ENCODE measurements at places on chromosomes 11 and 22.

DNA sequence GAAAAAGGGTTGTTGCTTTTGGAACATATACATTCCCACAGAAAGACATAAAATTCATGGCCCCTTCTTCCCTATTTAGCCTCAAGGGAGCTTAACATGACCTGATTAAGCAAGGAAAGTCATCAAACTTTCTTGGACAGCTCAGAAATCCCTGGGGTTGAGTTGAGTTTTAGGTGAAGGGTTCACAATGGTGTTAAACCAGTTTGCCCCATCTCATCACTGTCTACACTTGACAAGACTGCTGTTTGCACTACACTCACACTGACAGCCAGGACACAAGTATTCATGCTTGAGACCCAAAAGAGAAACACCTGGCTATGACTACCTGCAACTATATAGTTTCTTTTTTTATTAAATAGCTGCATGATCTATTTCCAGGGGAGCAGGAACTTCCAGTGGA is 209.8 kb upstream of the TMEM45B start:
- no peak for DNase-seq

DNA sequence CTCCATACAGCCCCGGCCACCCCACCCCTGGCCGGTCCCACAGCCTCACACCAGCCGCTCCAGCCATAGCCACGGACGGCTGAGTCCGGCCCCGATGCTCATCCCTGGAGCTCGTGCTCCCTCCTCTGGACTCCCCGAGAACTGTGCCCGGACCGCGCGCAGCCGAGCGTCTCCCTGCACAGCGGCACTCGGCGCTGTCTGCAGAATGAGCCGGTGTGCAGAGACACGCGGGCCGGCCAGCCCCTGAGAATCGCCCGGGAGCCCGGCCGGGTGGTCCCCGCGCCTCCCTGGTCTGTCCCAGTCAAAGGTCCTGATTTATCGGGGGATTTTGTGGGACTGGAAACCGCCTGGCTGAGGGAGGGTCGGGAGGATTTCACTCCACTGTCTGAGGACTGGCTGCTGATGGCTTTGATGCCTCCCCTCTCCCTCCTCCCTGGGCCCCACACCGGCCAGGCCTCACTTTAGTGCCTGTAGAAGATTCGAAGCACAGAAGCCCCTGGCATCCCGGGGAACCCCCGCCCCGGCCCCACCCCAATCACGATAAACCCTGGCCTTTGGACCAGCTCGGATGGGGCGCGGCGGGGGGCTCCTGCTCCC is 102.7 kb downstream of the BRD1 start:
- no peak for DNase-seq

DNA sequence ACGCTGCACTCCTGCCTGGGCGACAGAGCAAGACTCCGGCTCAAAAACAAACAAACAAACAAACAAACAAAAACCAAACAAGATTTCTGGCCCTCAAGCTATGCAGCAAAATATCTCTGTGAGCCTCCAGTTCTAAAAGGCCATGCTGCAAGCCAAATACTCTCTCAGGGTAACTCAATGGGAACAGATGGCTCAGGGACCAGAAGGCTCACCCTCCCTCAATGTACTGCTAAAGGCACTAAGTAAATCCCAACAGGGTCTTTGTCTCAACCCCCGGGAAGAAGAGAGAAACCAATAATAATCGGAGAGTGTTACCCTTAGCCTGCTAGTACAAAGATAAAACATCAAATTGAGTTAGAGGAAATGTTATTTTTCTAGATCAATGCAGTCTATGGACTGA is 119.7 kb upstream of the ZC3H12C start:
- no peak for DNase-seq

GRCh38 chr11:77038825-77039326 is 4.7 kb downstream of the B3GNT6 start:
- DNase-seq: no peak

DNA sequence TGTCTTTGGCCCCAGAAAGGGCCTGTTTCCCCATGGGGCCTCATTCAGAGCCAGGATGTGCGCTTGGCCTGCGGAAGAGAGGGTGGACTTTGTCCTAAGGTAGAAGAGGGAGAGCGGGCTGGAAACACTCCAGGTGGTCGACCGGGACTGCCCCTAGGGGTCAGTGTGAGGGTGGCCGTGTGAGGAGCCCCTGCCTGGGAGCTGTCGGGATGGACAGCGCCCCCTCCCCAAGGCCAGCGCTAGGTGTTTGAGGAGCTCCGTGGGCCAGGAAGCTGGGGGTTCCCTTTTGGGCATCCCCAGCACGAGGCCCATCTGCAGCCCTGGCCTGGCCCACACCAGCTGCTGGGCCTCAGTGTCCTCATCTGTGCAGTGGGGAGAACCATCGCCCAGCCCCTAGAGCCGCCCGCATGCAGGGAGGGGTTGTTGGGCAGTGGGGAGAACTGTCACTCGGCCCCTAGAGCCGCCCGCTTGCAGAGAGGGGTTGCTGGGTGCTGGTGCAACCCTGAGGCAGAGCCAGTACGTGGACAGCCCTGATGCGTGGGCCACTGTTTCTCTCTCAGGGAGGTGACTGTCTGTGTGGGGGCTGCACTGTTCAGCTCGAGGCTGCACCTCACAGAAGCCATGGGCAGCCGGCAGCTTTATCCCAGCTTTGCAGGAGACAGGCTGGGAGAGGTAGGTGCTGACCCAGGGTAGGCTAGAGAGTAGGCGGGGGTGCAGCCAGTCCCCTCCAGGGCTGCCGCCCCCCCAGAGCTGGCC is 1319.9 kb downstream of the BRD1 start:
- DNase-seq: no peak

DNA sequence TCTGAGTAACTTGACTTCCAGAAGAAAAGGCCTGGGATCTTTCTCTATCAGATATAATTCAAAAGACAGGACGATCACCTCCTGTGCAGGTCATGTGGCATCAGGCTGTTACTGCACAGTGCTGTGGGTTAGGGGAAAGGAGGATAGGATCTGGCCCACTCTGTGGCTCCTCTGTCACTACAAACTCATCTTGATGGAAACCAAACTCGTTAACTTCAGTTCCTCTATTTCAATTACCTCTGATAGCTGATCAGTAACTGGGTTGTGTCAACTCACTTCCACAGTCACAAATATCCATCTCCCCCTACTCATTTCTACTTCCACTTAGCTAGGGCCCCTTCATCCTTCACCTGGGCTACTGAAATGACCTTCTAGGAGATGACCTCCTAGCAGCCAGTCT is 95.2 kb downstream of the RCN1 start:
- DNase-seq: no peak

DNA sequence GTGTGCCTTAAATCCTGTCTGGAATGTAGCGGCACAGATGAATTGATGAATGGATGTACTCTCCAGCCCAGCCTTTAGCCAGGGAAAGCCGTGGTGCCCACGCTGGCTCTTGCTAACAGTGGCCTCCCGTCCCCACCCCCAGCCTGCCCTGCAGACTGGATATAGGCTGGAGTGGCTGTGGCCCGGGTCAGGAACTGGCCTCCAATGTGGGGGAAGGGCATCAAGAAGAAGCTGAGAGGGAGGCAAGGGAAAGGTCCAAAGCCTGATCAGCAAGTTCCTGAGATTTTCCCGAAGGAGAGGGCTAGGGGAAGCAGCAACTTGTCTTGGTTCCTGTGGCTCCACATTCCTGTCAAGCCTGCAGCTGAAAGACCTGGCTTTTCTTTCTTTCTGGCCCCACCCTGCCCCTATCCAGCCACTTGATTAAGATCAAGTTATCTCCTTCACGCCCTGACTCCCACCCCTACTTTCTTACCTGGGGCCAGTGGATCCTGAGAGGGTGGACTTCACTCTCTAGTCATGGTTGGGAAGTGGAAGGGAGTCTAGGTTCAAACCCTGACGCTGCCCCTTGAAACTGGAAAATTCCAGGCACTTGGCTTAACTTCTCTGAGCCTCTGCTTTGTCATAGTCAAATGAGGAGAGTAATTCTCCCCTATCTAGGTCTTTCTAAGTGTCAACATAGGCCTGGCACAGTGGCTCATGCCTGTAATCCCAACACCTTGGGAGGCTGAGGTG is 11.0 kb upstream of the MICALL1 start:
- no peak for DNase-seq

DNA sequence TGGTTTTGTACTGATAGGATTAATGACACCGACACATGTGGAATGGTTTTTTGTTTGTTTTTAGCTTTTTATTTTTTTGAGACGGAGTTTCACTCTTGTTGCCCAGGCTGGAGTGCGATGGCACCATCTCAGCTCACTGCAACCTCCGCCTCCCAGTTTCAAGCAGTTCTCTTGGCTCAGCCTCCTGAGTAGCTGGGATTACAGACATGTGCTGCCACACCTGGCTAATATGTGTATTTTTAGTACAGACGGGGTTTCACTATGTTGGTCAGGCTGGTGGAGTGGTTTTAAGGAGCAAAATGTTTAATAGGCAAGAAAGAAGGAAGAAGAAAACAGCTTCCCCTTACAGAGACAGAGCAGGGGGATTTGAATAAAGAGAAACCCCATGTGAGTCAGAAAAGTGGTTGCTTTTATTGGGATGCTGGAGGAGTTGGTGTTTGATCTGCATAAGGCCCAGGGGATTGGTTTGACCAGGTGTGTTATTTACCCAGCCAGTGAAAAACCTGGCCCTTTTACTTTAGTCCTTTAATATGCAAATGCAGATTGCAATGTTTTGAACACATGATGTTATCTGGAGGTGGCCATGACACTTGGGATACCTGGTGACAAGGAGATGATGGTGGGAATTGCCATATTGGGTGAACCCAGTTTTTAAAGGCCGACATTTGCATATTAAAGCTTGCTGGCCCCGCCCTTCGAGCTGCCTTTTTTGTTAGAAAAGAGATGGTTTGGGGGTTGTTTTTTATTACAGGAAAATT is 24.3 kb downstream of the SUSD2 start:
- DNase-seq: no peak

DNA sequence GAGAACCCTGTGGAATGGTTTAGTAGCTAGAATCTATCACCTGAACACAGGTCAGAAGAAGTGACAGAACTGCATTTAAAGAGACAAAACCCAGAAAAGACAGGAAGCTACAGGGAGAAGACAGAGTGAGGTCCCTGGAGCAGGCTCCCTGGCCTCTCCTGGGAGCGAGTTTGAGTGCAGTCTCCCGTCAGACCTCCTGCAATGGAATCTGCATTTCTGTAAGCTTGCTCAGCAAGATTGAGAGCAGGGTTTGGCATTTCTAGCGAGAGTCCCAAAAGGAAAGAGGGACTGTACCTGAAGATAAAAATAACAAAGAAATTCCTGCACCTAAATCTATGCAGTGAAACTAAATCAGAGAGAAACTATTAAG is 74.2 kb downstream of the MORC2 start:
- DNase-seq: no peak

DNA sequence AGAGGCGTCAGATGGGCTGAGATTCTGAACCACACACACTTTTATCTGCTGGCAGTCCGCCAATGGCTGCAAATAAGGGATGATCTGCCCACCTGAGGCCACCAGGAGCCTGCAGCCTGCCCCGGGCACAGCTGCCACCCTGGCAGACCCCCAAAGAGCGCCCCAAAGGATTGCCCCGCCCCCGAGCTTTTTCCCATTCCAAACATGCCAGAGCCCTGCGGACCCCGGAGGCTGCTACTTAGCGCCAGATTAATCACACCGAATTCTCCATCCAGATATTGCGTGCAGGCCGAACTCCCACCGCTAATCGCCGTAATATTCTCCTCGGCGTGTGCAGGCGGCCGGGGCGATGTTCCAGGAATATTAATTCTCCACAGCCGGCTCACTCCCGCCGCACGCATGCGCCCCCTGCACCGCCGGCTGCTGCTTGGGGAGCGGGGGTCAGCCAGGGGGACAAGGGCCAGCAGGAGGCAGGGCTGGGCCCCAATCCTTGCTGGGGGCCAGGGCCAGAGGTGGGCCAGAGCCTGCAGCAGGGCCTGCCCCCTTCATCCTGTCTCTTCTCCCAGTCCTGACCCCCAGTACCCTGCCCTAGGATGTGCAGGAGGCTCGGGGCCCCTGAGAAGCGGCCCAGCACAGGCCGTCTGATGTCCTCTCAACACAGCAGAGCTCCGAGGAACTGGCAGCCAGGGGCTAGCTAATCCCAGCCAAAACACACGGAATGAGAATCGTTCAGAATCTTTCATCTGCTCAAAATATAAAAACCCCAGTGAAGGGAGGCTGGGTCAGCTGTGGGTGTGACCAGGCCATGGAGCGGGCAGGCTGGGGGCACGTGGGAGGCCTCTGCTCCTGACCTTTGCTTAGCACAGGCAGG is 19.5 kb upstream of the TCF20 start:
- DNase-seq: no peak

- peak; percentile 4 for DNase-seq
These were observed 85.4 kb downstream of the ATXN10 start for GRCh38 chr22:45757068-45757467.

GRCh38 chr11:18650859-18651557 is 16.9 kb upstream of the SPTY2D1 start:
- DNase-seq: no peak

- no peak for DNase-seq
These were observed 5.8 kb downstream of the UBASH3B start for GRCh38 chr11:122661182-122661945.

DNA sequence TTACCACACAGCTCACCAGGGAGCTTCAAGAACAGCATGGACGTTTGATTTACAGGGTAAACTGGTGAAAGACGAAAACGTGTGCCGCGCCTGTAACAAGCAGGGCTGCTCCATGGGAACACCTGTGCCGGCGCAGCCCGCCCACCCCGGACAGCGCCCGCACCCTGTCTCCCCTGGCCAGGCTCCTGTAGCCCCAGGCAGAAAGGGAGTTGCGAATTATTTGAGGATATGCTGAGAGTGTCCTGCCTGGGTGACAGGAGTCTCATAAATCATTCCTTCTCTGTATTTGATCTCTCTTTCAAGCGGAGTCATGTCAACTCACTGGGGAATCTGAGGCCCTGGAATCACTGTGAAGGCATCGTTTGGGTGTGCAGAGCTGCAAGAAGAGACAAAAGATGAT is 804.3 kb downstream of the OPCML start:
- no peak for DNase-seq

DNA sequence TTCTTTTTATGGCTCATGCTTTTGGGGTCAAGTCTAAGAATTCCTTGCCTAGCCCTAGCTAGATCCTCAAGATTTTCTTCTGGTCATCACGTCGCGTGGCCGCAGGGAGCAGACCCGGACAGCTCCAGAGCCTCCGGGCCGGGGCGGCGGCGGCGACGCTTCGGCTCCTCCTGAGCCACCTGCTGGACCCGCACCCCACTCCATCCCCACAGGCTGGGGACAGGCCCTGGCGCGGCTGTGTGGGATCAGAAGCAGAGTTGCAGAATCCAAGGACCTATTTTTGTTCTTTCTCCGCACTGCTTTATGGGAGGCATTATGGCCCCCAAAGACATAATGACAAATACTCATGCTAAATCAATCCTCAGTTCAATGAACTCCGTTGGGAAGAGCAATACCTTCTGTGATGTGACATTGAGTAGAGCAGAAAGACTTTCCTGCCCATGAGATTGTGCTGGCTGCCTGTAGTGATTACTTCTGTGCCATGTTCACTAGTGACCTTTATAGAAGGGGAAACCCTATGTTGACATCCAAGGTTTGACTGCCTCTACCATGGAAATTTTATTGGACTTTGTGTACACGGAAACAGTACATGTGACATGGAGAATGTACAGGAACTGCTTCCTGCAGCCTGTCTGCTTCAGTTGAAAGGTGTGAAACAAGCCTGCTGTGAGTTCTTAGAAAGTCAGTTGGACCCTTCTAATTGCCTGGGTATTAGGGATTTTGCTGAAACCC is 12.4 kb upstream of the SCARF2 start:
- DNase-seq: no peak
